ENCODE measurements at places on chromosomes 3 and 15. TPM values are rescaled to one million over a fixed set of nuclear protein-coding genes. Genes with fewer than 3 reads are reported as not detected.

Gene HESX1
- not detected for total RNA-seq

Gene KBTBD13
- not detected for total RNA-seq

- no peak for DNase-seq
Measured at GRCh38 chr3:83683937-83684598, 1274.7 kb upstream of the CADM2 start.

Gene CAV3
- not detected for total RNA-seq

Gene MKRN2OS
- not detected for total RNA-seq

GRCh38 chr15:77085297-77085696 lies 14.4 kb upstream of the TSPAN3 start:
- no peak for DNase-seq

DNA sequence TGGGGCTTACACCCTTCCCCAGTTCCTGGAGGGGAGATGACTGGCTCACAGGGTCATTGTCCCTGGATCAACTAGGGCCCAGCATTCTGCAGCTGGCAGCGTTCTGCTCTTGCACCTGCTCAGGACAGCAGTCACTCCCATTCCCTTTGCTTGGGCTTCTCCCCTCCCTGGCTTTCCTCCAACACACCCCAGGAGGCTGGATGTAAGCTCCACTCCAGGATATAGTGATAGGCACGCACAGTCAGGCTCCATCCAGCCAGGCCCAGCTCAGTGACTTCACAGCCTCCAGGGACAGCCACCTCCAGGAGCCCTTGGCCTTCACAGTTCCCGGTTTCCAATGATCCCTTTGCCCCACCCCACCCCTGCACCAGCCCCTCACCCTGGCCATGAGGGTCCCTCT lies 1.9 kb downstream of the SPTBN5 start:
- no peak for DNase-seq

DNA sequence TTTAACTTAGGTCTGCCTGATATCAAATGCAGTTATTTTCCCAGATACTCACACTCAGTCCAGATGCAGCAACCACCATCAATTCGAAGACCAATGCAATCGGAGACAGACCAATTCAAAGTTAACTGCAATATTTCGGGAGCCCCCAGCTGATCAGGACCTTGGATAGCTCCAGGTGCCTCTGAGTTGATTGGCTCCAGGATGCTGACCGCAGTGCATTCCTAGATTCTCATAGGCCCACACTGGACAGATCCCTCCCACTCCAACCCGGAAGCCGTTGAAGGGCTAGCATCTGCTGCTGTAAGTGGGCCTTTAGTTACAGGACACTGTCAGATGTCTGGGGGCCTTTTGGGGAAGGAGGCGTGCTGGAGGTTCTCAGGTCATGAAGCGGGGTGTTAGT lies 89.5 kb upstream of the ATP2B2 start:
- peak; percentile 71 for DNase-seq

GRCh38 chr3:170585937-170586310 lies at the start of gene SLC7A14:
Gene SLC7A14, minus strand, starts transcription at chr3:170586075. Its CDS starts 59,139 bp downstream, at chr3:170526936.
- no peak for DNase-seq

DNA sequence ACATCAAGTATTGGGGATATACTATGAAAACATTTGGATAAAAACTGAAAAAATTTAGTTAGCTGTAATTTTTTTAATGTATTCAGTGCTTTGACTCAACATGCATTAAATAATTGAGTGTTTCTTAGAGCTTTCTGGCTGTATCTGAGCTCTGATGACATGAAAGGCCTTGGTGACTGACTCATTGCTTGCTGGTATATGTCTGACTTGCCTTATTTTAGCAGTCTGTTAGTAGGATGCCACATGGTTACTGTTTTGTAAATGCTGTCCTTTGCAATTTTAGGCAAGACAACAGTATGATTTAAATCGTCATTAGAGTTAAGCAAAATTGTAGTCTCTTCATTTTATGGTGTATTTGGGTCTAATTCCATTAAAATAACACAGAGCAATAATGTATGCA lies 199.2 kb downstream of the GHSR start:
- no peak for DNase-seq

Measured in NCI-H460 (cell line).